ENCODE measurements at places on chromosomes 4 and X.

GRCh38 chrX:721354-721753 is 90.8 kb downstream of the SHOX start:
- no peak for DNase-seq

DNA sequence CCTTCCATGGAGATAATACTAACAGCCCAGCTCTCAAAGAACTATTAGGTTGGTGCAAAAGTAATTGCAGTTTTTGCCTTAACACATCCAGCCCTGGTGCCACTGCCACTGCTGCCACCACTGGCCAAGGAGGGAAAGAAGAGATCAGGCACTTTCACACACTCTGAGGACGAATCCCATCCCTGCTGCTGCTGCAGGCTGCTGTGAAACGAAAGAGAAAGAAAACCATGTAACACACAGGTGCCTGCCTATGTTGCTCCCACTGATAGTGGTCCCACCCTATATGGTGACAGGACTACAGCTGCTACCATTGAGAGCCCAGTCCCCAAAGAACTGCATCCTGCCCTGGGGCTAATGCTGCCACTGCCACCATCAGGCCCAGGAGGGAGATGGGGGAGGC is 35.1 kb downstream of the TMLHE start:
- no peak for DNase-seq

DNA sequence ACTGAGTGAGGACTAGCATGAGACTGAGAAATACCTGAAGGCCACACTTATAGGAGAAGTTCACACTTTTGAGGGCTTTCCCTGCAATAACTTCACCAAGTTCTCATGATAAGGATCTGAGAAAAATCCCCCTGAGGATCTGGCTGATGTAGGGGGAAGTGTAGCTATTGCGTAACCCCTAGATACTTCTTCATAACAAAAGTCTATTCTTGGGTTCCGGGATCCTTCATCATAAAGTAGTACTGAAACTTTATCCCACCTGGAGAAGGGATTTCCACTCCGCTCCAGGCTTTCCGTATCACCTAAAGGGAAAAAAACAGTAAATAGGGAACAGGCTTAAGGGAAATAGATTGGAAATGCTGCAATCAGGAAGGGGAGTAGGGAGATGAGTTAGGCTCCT is 13.3 kb downstream of the USP27X start:
- no peak for DNase-seq

DNA sequence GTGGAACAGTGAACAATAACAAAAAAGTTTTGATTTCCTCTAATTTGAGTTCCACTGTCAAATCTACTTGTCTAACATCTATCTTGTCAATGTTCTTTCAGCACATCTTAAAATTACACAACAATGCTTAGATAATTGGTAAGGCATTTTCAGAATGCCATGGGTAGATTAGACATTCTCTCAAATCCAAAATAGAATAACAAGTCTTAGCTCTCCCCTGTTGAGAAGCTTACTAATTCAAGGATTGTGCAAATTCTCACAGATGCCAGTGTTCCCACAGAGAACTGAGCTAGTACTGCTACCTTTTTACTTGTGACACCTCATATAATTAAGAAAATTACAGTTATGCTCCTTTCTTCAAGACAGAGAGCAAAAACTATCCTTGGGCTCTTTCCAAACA is 2442.0 kb downstream of the PCDH7 start:
- no peak for DNase-seq

DNA sequence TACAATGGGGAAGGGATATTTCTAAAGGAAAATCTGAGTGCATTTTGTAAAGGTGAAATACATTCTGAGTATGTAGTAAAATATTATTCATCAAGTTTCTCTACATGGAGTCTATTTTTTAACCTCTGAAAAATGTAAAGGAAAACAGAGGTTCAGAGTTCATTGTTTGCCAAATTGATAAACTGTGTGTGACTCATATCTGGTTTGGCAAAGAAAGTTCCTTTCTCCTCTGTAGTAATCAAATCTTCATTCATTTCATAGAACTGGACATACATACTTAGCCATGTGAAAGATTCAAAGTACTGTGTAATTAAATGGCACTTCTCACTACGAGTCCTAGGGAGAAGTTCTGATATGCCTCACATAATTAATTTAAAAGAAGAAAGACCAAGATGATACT is 61.6 kb downstream of the HPGD start:
- DNase-seq, result no peak

- no peak for DNase-seq
Observed at GRCh38 chrX:43682726-43683125, 26.6 kb downstream of the MAOA start.

DNA sequence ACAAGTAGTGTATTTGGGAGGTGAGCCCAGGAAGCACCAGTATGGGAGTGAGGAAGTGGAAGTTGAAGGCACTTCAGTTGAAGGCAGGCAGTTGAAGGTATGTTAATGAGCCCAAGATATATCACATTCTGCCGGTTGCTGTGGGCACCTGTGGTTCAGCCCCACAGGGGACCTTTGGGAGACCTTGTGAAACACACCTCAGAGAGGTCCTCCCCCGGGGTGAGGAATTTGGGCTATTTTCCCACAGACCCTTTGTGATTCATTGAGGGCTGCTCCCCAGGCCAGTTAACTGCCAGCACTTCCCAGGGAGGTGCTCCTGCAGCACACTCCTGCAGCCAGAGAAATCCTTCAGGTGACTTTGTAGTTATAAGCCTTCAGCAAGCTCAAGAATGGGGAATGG is 45.9 kb downstream of the PTCHD1 start:
- no peak for DNase-seq

GRCh38 chr4:54657551-54658251 is at the start of gene KIT:
Gene KIT (plus strand): TSS chr4:54657957. CDS start chr4:54658015, 58 bp downstream.
- DNase-seq, result no peak

DNA sequence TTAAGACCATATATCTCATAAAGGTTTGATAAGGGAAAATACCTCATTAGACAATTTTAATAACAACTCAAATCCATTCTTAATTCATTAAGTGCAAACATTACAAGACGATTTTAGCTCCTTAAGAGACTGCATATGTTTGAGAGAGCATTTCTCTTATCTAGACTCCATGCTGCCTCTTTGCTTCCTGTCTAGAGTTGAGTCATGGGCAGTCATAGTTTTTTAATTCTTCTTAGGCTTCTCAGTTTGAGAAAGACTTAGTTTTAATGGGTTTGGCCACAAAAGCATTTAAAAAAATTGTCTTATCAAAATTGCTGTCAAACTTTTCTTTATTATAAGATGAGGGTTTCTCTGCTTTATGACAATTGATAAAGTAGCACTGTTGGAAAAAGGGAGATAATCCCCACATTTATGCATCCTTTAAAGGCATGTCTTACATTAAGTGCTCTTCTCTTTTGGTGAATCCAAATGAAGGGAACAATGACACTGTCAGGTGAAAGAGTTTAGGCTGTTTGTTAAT is 713.4 kb downstream of the PCDH18 start:
- no peak for DNase-seq

GRCh38 chr4:83489711-83490326 is 4.9 kb upstream of the ABRAXAS1 start:
- no peak for DNase-seq

DNA sequence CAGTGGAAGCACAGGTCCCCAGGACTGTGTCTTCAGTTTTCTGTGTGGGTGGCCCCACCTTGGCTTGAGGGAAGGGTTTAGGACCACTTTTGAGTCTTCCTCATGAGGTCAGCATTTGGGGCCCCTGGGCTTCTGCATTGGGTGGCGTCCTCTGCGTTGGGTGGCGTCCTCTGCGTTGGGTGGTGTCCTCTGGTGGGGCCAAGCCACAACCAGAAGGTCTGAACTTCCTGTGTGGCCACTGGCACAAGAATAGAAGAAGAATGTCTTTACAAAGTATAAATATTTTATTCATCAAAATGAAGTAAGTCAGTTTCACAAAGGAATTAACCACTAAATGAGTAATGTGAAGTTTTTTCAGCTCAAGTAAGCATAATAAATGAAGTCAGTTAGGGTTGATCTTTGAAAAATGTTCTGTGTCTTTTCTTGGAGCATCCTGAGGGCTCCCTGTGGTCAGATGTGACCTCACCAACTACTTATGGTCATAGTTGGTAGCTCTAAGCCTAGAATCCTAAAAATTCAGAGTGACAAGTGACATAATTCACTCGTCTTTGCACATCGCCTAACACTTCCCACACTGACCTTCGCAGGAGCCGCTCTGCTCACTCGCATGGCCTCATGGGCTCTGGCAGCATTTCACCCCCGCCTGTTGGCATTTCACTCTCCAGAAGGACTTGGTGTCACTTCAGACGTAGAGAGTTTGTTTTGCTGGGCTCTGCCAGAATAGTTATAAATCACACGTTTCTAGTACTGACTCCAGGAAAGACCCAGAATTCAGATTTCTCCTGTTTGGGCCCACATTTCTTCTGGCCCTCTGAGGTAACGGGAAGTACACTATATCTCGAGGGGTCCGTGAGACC is 39.0 kb upstream of the HGFAC start:
- no peak for DNase-seq

DNA sequence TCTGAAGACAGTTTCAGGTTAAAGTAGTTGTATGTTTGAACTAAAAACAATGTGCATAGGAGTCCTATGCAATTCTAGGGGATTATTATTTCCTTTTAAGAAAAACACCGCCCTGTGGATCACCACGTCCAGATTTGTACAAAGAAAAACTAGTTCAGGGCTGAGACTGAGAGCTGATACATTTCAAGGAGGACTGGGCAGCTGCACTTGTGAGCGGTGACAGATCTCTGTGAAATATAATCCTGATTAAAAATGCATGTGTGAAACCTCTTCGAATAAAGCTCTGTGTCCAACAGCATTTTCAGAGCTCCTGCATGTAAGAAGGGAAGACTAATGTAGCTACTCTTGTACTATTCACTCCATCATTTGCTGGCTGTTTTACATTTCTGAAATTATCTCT is 365.8 kb upstream of the PITX2 start:
- no peak for DNase-seq

DNA sequence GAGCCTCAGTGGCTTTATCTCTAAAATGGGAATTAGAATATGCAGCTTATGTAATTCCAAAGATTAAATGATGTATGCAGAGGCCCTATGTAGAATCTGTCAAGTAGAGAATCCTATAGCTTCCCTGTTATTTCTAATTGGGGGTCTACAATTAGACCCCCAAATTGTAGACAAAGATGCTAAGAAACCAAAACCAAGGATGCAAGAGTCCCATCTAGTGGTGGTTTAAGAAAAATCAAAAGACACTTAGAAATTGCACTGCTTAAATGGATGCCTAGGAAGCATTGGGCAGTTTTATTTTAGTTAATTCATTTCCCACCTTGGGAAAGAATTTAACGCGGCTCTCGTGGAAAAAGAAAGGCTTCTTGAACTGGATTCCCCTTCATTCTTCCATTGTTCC is 115.2 kb downstream of the GABRA2 start:
- DNase-seq, result no peak
